ENCODE measurements at places on chromosomes 6 and 20.

DNA sequence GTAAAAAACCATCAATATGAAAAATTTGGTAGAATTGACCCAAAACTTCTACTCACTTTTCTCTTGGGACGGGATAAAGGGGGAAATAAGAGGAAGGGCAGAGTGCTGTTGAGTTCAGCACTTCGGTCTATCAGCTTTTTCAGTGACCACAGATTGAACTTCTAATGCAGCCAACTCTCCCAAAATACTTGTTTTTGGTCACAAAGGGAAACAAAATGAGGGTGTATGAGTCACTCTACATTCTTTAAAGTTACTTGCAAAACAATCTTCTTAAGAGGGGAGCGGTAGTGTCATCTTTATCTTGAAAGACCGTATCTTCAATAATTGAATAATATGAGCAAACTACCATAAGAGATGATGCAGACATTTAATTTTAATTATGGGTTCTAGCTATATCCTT is 661.3 kb downstream of the CD109 start:
- no peak for DNase-seq
- H3K36me3 ChIP-seq = no peaks in the 10 kb centered on the region
- no peaks in the 10 kb centered on the region for H3K27me3 ChIP-seq
- no peaks in the 10 kb centered on the region for H3K4me1 ChIP-seq
- no peak overlapping the region for H3K27ac ChIP-seq

GRCh38 chr6:106823732-106824351 is 150.7 kb downstream of the CD24 start:
- H3K4me3 ChIP-seq = no peak overlapping the region
- DNase-seq = no peak
- no peaks in the 10 kb centered on the region for H3K36me3 ChIP-seq
- peaks cover 4% of the 10 kb centered on the region for H3K27me3 ChIP-seq
- no peaks in the 10 kb centered on the region for H3K4me1 ChIP-seq
- no peak overlapping the region for H3K27ac ChIP-seq

GRCh38 chr20:59604741-59605600 is 631 bp downstream of the PHACTR3 start:
- peak overlapping the region; percentile 33 for H3K4me3 ChIP-seq
- no peak overlapping the region for H3K27ac ChIP-seq
- no peaks in the 10 kb centered on the region for H3K4me1 ChIP-seq
- no peak for DNase-seq
- peaks cover 63% of the 10 kb centered on the region for H3K27me3 ChIP-seq

DNA sequence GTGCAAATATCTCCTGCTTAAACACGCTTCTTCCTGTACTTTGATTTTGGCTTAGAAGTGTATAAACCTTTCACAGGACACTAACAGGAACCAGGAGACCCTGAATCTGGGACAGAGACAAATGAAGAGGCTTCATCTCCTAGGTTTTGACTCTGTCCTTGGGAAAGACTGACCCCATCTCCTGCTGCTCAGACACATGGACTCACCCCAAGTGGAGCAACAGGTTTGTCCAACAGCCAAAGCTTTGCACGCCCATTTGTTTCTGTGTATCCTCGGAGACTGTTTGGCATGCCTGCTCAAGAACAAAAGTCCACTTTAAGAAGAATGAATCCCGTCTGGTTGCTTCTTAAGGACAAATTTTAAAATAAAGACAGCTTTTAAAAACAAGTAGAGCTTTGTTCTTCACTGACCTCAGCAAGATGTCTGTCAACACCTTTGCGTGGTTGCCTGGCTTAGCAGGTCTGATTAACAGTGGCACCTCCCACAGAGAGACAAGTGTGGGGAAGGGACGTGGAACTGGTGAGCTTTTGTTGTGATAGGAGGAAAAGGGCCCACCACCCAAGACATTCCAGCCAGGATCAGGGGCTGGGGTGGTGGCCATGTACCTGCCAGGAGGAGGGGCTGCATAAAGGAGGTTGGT is 202.6 kb downstream of the SOD2 start:
- H3K4me3 ChIP-seq = no peak overlapping the region
- peaks cover 8% of the 10 kb centered on the region for H3K4me1 ChIP-seq
- no peak for DNase-seq
- H3K27me3 ChIP-seq = no peaks in the 10 kb centered on the region

- H3K4me3 ChIP-seq = no peak overlapping the region
- no peaks in the 10 kb centered on the region for H3K4me1 ChIP-seq
- H3K27me3 ChIP-seq = no peaks in the 10 kb centered on the region
- no peaks in the 10 kb centered on the region for H3K36me3 ChIP-seq
- no peak for DNase-seq
Measured at GRCh38 chr20:8678098-8678776, 390.6 kb upstream of the PLCB4 start.
